Activated T-helper 1 cell treated with anti-CD3 and anti-CD28 coated beads, Interleukin-2, amount 50 U/mL, for 16 hours (primary cell): ENCODE measurements at places on chromosomes 11 and 22.

GRCh38 chr22:20550851-20551744 lies 43.7 kb downstream of the MED15 start:
- DNase-seq = peak; percentile 33

DNA sequence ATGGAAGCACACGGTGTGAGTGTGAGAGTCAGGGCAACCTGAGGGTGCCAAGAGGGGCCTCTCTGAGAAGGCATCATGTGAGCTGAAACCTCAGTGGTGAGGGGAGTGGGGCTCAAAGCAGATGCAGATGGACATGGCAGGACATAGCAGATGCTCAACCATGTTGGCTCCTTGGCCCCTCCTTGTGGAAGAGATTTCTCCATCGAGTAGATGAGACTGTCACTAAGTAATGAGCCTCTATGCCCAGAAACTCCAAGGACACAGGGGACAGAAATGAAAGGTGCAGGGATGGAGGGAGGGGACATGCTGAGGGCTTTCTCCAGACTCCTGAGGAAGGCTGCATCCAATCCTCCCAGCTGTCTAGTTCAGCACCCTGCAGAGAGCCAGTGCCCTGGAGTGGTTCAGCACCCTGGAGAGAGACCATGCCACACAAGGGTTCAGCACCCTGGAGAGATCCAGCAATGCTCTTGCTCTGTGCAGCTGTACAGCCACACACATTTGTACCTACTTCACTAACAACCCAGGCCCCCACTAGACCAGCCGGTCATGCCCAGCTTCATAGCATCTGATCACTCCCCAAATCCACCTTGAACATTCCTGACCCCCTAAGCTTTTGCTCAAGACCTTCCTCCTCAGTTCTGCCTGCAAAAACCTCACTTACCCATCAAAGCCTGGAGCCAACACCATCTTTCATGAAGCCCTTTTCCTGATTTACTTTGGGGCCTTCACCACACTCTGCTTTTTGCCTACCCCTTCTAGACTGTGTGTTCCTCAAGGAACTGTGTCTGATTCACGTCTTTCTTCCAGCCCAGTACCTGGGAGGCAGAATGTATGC lies 252.0 kb downstream of the CTTN start:
- no peak for DNase-seq

- no peak for DNase-seq
Measured at GRCh38 chr11:88535266-88535665, 197.7 kb upstream of the CTSC start.

- DNase-seq = no peak
Measured at GRCh38 chr22:38623351-38623750, 32.8 kb downstream of the FAM227A start.

DNA sequence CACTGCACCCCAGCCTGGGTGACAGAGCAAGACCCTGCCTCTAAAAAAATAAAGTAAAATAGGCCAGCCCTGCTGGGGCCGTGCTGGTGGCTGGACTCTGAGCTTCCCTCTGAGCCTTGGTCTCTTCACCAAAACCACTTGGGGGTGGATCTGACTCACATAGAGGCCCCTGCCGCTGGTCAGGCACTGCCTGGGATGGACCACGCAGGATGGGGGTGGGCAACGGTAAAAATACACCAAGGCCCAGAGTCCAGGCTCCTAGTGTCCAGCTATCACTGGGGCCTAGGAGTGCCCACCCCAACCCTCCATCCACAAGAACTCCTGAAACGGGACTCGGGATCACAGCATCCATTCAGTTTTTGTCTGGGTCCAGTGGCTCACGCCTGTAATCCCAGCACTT lies 12.3 kb upstream of the UPK3A start:
- no peak for DNase-seq

GRCh38 chr22:43698403-43698802 lies 113.7 kb downstream of the EFCAB6 start:
- no peak for DNase-seq

DNA sequence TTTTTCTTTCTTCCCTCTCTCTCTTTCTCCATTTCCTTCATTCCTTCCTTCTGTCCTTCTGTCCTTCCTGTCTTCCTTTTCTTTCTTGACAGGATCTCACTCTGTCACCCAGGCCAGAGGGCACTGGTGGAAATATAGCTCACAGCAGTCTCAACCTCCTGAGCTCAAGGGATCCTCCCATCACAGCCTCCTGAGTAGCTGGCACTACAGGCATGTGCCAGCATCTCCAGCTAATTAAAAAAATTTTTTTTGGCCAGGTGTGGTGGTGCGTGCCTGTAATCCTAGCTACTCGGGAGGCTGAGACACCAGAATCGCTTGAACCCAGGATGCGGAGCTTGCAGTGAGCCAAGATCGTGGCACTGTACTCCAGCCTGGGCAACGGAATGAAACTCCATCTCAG lies 4.8 kb upstream of the DUSP8 start:
- no peak for DNase-seq

DNA sequence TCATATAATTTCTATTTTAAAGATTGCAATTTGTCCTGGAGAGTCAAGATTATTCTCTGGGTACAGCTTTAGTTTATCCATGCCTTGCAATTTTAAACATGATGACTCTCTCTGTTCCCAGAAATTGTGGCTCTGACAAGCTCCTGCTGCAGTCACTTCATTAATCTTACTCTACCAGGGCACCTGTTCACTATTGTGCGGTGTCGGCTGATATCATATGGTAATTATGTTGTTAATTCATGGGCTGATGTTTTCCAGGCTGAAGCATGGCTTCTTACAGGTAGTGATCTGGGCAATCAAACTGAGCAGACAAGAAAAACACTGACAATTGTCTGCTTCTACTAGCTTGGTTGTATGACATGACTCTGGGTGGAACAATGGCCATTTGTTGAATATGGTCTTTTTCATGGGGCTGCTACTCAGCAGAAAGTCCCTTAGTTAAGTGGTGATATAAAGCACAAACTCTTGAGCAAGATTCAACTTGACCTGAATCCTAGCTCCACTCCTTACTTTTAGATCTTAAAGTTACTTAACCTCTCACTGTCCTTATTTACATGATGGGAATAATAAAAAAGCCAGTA lies 230.7 kb downstream of the FAT3 start:
- no peak for DNase-seq

DNA sequence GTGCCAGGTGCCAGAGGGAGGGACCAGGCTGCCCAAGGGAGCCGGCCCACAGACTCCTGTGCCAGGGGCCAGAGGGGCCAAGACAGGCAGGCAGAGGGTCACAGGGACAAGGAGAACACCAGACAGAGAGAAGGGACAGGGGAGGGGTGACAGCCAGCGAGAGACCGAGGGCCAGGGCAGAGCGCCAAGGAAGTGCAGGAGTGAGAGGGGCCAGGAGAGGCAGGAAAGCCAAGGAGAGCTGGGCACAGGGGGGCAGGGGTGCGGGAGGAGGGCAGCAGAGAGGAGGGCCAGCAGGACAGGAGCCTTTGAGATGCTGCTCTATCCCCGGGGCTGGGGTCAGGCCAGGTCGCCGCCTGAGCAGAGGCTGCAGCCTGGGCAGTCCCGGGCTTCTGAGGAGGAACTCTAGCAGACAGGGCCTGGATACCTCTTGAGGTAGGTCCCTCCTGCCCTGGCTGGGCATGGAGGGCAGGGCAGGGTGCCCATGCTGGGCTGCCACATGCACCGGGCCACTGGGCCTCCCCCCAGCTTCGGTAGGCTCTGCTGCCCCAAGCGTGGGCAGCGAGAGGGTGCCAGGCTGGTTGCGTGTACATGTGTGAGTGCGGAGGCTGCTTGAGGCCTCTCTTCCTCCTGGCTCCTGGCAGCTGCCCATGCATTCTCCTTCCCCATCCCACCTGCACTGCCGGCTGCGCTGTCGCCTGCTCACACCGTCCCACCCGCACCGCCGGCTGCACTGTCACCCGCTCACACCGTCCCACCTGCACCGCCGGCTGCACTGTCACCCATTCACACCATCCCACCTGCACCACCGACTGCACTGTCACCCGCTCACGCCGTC lies 12.2 kb downstream of the LSP1 start:
- DNase-seq = no peak

DNA sequence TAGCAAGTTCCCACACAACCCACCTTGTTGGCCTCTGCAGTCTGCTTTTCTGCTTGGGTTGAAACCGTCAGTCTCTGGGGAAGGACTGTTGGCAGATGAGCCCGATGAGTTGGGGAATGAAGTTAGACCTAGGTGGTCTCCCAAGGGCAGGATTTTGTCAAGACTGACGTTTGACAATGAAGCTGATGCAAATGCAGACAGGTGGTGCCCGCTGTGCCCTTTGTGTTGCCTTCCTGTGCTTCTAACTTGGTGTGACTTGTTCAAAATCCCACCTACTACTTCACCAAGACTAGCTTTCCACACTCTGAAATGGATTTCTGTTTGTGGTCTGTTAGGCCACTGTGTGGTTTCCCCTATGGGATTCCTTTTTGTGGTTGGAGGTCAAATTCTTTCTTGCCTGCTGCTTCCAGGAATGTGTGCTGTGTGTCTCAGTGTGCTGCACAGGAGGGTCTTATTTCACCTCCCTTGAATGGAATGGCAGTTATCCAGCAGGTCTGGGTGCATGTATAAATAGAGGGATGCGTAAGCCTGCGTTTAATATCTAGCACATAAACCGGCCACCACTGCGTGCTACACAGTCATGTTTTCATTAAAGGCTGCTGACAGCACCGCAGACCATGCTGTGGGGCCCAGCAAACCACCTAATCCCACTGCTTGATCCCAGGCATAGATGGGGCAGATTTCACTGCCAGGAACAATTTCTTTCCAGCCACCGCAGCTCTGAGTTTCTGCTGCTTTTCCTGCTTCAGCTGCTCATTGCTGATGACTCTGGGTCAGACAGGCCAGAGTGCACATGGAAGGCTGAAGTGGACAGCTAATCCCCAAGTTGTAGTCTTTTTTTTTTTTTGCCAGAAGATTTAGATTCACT lies 44.8 kb downstream of the ADAMTS8 start:
- DNase-seq = no peak

DNA sequence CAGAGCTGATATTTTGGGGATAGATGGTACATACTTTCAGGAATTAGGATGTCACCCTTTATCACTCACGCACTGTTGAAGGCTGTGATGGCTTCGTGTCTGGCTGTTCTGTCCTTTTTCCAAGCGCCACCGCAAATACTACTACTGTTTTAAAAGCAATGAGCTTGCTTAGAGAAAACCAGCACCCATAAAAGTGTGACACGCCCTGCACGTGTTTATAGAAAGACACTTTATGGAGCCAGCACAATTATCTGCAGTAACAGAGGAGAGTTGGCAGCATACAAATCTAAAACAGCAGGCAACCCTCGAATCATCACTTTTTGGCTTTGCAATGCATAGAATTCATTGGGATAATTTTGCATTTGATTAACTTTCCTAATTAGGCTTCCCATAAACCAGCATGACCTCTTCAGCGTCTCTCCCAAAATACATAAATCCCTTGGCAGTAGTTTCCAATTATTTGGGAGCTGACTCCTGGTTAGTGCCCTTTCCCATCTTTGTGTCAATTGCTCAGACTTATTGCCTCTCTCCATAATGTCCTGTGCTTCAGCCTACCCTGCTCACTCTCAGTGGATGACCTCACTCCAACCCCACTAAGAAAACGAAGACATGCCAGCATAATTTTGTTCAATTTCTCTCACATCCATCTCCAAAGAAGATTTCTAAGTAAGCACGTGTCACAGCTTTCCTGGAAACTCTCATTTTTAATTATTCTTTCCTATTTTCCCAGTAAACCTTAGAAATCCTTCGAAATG lies 118.7 kb upstream of the LARGE1 start:
- no peak for DNase-seq

- DNase-seq = no peak
Measured at GRCh38 chr22:30568137-30568805, 6.2 kb downstream of the GAL3ST1 start.

DNA sequence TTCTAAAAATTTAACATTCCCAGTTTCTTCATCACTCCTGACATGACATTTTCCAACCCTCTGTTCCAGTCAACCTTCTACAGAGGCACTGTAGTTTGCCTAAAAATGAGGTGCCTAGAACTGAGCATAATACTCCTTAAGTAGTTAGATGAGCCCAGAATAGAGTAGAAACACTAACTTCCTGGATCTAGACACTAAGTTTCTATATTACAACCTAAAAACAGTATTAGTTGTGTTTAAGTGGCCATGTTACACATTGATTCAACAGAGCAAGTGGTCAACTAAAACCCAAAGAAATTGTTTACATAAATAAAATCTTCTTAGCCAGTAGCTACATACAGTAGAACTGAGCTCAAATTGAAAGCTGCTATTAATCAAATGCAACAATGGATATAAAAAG lies 1.3 kb downstream of the HPS5 start:
- DNase-seq = no peak

GRCh38 chr11:126345283-126345682 lies 10.2 kb upstream of the ST3GAL4 start:
- DNase-seq = no peak

DNA sequence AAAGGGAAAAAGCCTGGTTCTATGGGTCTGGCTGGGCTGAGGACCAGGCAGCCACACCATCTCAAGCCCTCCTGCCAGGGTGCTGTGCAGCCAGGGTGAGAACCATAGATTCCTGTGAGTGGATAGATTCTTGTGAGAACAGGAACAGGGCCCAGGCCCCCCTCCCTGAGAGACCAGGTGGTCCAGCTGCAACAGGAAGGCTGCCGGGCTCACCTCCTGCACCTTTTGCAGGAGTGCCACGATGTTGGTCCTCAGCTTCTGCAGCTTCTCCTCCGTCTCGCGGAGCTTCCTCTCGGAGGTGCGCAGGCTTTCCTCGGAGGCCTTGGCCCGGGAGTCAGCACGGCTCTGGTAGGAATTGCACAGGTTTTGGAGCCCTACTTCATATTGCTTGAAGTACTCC lies 40.8 kb downstream of the MORC2 start:
- no peak for DNase-seq

GRCh38 chr11:17985517-17985916 lies 27.3 kb downstream of the SERGEF start:
- no peak for DNase-seq

DNA sequence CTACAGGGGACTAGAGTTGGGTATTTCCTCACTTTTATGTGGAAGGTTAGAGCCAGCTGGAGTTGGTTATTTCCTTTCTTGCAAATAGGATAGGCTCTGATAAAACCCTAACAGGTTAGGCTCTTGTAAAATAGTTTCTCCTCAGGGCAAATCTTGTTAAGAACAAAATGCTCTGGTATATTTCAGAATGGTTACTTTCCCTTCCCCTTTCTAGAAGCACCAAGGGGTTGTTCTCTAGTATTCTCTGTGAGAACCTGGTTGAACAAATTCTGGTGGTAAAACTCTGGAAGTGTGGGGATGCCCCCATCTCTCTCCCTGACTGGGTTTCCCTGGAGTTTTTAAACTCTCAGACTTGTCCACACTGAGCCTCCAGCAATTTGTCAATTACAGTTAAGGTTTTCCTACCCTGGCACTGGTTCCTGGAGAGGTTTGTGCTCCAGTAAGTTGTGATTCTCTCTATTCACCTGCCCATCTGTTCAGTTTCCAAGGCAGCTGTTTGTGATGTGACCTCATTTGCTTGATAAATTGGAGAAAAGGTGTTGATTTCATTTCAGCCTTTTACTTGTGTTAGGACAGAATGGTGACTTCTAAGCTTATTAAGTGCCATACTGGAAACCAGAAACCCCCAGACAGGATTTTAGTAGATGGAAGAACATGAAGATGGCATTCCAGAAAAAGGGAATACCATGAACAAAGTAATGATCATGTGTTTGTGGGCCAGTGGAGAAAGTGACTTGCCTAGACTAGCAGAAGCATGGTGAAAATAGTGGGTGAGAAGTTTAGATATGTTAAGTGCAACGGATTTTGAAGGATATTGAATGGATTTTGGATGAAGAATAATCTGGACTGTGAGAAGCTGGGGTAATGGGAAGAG lies 64.6 kb downstream of the EXT2 start:
- DNase-seq = no peak

GRCh38 chr22:46057246-46058090 lies 80.5 kb upstream of the WNT7B start:
- no peak for DNase-seq

- DNase-seq = no peak
Measured at GRCh38 chr11:7437696-7438095, 47.6 kb upstream of the OLFML1 start.
